Breast epithelium (tissue), 4 donors: ENCODE measurements at places on chromosomes 3 and 15. TPM values are rescaled to one million over a fixed set of nuclear protein-coding genes. Genes with fewer than 3 reads are reported as not detected.

HCN4 gene
- not detected for total RNA-seq

- DNase-seq: no peak
These were observed 20.7 kb downstream of the ZBTB38 start for GRCh38 chr3:141388823-141389621.

DNA sequence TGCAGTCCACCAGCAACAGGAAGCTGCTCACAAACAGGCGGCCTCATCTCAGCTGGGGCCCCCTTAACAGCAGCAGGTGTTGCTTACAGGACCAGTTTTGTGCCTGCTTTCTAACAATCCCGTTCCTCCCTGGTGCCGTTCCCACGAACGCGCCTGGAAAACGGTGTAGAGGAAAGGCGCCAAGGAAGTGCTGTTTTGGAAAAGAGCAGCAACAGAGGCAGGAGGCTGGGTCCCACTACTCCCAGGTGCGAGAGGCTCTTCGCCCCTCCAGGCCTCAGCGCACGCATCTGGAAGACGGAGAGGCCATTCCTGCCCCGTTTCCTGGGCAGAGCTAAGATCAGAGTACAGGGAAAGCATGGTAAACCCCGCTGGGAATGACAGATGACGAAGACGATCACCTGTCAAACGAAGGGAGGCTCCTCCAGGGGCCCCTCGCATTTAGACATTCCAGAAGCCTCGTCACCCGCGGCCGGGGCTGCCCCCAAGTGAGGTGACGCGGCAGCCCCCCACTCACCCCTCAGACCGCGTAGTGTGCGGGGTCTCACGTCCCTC lies 603 bp downstream of the SCAPER start:
- peak; percentile 19 for DNase-seq

AHSG gene
- not detected for total RNA-seq

- DNase-seq: no peak
These were observed 25.7 kb downstream of the ZMAT3 start for GRCh38 chr3:179045719-179046402.

- DNase-seq: no peak
These were observed 127.1 kb downstream of the SEMA6D start for GRCh38 chr15:47844437-47844836.

GUCA1C gene
- not detected for total RNA-seq

DNA sequence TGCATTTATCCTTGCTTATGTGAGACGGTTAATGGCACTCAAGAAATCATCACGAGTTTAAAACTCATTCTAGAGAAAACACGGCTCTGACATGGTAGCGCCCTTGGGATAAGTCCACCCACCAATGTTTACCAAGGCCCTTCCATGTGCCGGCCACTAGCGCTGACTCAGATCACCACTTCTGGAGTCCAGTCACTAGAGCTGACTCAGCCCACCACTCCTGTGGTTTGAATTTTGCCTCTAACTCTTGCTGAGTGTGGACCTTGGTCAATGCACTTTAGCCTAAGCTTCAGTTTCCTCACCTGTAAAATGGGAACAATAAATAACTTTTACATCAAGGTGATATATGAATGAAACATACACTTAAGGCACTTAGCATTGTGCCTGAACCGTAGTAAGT lies 358.4 kb upstream of the PROK2 start:
- DNase-seq: no peak

PPP2R3A gene
- 43.6 TPM for total RNA-seq

- DNase-seq: peak; percentile 15
These were observed 93.4 kb upstream of the PLXNA1 start for GRCh38 chr3:126889276-126890201.

GRCh38 chr3:181329024-181329423 lies 339.5 kb upstream of the DNAJC19 start:
- DNase-seq: no peak

GRCh38 chr3:197728487-197728886 lies 8.2 kb downstream of the RUBCN start:
- no peak for DNase-seq

GRCh38 chr15:91445695-91446228 lies 345.7 kb downstream of the SV2B start:
- no peak for DNase-seq

SLC6A11 gene
- total RNA-seq: 0.15 TPM

DNA sequence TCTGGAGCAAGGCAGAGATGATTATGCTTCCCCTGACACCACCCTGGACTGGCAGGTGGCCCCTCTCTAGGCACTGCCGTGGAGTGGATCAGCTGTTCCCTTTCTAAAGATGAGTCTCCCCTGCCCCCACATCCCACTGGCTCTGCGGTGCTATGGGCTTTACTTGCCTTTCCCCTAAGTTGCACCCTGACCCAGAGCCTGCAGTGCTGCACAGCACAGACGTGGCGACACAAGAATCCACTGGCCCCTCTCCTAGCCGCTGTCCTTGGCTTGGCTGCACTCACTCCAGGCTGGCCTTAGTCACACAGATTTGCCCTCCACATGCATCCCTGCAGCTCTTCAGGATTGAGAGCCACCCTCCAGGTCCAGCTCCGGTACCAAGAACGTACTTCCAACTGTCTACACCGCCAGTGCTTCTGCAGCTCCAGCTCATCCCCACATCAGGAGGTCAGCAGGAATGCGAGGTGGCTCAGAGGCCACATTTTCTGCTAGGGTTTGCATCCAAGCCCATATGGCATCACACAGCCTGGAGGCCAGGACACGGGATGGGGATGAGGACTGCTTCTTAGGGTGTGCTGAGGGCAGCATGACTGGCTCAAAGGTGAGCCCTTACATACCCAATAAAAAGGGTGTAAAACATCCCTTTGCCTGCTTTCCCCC lies 82.4 kb upstream of the RASGRF1 start:
- no peak for DNase-seq

GRCh38 chr15:73800662-73801345 lies 47.7 kb upstream of the INSYN1 start:
- DNase-seq: no peak

DNA sequence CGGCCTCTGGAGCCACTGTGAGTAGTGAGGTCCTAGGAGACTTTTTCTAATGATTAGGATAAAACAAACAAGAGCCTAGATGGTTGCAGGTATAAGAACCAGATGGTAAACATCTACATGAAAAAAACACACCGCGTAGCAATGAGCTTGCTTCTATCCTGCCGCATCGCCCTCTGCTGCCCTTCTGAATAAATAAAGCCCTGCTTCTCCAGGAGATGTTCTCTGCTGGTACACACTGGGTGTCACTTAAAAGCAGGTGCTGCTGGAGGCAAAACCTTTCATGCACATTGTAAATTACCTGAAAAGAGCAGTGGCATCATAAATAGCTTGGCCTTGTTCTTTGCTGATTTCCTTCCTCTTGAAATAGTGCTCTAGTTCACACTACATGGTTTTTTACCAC lies 164.4 kb upstream of the TOPAZ1 start:
- no peak for DNase-seq

SLC28A2 gene
- total RNA-seq: not detected

- no peak for DNase-seq
These were observed 3.1 kb downstream of the PRRT3 start for GRCh38 chr3:9949115-9949514.

DNA sequence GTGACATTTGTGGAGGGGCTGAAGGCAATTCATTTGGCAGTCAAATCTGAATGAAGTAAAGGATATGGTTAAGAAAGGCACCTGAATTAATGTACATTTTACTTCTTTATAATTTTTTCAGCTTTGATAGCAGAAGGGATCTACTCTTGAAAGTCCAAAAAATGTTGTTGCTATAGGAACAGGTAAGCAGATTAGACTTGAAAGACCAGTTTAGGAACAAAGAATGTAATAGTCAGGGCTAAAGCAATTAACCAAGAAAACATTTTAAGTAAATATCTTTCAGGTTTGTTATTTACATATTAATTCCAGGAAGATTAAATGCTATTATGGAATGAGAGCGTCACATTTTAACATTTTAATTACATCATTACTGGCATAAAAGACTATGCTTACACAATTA lies 1.1 kb downstream of the ATP13A4 start:
- DNase-seq: no peak

DNA sequence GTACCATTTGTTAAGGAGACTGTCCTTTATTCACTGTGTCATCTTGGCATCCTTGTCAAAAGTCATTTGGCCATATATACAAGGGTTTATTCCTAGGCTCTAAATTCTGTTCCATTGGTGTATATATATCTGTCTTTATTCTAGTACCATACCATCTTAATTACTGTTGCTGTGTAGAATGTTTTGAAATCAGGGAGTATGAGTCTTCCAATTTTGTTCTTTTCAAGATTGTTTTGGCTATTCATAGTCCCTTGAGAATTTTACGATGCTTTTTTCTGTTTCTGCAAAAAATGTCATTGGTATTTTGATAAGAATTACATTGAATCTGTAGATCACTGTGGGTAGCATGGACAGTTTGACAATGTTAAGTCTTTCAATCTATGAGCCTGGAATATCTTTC lies 28.7 kb downstream of the PFN2 start:
- DNase-seq: no peak

C15orf62 gene
- total RNA-seq: 2.0 TPM

DNA sequence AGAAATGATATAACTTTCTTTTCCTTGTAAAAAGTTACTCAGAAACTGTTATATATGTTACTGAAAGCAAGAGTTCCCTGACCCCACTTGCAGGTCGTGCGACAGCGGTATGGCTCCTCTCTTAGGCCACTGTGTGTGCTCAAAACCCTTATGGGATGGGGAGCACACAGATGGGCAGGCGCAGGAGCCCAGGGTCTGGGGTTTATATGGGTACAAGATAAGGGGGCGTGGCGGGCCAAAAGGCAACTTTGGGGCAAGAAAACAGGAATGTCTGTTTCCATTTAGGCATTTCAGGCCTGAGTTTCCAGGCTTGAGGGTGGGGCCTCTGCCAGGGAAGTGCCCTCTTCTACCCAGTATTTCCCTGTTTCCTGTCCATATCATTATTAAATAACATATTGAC lies 736.5 kb downstream of the VGLL3 start:
- DNase-seq: no peak

DNA sequence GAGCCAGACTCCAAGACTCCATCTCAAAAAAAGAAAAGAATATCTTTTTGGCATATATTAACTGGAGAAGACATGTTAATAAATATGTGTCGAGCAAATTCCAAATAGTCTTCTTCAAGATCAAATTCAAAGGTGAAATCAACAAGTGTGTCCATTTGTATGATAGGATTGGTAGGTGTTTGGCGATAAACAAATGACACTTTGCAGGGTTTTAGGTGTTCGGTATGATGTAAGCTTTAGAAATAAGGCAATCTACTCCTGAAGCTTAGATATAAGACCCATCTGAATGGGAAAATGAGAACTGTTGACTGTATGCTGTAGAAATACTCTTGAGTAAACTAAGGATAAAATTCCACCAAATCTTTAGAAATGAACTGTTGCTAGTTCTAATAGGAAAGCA lies 75.8 kb upstream of the FNDC3B start:
- DNase-seq: no peak

FGF7 gene
- 33.7 TPM for total RNA-seq

DNA sequence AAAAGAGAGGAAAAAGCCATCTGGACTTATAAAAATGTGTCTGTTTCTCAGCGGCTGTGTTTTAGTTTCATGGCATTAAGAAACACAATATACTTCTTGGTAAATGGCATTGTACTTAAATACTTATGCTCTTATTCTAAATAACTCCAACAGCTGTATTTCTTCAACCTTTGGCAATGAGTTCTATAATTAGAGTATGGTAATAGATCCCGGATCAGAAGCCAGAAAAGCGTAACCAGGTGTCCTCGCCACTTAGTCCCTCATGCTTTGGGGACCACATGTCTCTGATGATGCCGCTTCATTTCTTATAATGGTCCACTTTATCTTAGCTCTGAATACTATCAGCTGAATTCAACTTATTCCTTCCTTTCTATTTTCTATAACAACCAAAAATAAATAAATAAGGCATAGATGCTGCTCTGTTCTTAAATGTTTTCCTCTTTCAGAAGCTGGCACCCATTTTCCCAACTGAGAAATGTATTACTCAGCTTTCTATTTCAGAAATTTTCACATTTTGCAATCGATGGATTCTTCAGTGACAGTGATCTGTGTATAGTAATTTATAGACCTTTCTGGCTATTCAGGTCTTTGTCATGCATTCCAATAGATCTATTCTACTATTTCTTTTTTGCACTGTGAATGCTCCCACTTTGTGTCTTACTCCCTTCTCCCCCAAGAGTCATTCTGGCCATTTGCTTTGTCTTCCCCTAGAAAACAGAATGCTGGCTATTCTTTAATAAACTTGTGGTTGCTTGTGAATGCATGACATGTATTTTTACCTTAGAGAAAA lies 87.6 kb upstream of the KBTBD8 start:
- DNase-seq: no peak

- no peak for DNase-seq
These were observed 88.7 kb upstream of the C15orf39 start for GRCh38 chr15:75112848-75113492.

GRCh38 chr3:123448536-123449101 lies at the start of gene ADCY5:
Gene ADCY5 (minus strand): TSS chr3:123449090. CDS start chr3:123448545, 545 bp downstream.
- DNase-seq: no peak

DNA sequence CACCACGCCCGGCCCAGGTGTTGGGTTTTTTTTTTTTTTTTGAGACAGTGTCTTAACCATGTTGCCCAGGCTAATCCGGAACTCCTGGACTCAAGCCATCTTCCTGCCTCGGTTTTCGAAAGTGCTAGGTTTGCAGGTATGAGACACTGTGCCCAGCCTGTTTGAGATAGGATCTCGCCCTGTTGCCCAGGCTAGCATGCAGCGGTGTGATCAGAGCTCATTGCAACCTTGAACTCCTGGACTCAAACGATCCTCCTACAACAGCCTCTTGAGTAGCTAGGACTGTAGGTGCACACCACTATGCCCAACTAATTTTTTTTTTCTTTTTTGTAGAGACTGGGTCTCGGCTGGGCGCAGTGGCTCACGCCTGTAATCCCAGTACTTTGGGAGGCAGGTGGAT lies 20.3 kb upstream of the ITPKA start:
- DNase-seq: no peak

DNA sequence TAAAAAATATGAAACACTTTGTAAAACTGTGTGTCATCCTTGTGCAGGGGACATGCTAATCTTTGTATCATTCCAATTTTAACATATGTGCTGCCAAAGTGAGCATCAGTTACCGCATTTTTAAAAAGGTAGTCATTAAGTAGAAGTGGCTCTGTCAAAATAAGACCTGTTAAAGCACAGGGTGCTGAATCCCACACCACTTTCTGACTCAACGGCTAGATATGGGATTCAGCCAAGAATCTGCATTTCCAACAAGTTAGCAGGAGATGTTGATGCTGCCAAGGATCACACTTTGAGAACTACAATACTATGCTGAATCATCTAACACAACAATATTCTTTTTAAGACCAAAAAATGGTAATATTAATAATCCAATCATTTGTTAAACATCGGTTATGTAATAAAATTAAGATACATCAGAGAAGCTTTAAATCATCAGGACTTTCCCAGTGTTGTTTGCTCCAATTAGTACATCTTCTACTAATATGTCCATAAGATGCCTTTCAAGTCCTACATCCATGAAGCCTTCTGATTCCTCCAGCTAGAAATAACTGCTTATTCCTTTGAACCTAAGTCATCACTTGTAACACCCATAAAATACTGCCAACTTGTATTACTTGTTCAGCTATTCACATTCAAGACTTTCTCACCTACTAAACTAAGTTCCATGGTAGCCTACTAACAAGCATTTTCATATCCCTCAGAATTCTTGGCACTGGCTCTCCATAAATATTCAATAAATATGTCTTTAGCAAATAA lies 71.1 kb downstream of the TBL1XR1 start:
- no peak for DNase-seq
